ENCODE measurements at places on chromosomes 2 and 18. TPM values are rescaled to one million over a fixed set of nuclear protein-coding genes. Genes with fewer than 3 reads are reported as not detected.

Gene KCNE4
- not detected for total RNA-seq

- no peak for DNase-seq
Measured at GRCh38 chr2:238344517-238344916, 24.2 kb downstream of the TRAF3IP1 start.

DNA sequence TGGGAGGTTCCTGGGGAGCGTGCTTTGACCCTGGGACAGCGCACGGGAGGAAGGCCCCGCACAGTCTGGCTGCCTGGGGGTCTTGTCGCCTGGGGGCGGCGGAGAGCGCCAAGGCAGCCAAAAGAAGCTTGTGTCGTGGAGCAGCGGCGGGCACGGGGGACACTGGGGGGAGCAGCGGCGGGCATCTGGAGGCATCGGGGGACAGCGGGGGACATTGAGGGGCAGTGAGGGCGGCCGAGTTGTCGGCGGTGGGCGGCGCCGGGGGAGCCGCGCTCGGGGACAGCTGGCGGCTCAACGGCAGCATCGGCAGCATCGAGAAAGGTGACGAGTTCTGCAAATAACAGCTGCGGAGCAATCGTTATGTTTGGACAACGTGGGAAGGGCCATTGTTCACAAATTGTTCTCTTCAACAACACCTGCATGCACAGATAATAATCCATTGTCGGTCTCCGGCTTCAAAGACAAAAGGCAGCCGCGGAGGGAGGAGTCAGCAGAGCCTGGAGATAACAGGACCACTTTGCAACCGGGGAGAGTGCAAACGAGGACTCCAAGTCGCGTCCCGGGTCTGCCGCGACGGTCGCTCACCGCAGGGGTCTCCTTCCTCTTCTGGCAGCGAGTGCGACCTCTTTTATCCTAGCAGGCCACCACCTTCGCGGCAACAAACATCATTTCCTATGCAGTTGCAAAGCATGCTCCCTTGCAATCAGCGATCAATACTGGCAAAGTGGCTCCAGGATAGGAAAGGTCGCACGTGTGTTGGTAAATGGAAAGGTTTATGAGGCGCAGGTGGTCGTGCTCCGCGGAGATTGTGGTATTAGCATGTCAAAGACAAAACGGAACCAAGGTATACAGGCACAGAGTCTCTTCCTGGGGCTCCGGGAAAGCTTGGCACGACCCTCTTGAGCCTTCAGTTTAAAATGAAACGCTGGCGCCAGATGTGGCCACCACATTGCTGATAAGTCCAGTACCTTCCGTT is 132.3 kb upstream of the DLX2 start:
- DNase-seq, result no peak

- no peak for DNase-seq
Measured at GRCh38 chr2:23721454-23721826, 205.5 kb downstream of the ATAD2B start.

Gene GYPC
- total RNA-seq, result 50.1 TPM

- no peak for DNase-seq
Measured at GRCh38 chr2:151776367-151776766, 42.1 kb upstream of the NEB start.

Gene C2orf78
- total RNA-seq, result not detected

DNA sequence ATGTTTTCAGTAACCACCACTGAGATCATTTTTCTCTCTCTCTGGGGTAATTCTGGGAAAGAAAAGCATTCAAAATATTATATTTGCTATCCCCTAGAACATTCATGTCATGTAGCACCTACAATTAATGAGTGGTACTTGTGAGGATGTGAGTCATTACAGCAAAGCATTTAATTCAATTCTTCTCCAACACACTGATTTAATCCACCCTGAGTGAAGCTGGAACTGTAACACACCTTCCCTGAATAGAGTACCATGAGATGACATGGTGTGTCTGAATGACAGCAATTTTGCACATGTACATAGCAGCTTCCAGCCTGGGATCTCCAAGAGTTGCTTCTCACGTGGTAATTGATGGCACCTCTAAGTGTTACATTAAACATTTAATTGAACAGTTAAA is 207.1 kb upstream of the SLC14A2 start:
- no peak for DNase-seq
